ENCODE measurements at places on chromosomes 5 and 9.

DNA sequence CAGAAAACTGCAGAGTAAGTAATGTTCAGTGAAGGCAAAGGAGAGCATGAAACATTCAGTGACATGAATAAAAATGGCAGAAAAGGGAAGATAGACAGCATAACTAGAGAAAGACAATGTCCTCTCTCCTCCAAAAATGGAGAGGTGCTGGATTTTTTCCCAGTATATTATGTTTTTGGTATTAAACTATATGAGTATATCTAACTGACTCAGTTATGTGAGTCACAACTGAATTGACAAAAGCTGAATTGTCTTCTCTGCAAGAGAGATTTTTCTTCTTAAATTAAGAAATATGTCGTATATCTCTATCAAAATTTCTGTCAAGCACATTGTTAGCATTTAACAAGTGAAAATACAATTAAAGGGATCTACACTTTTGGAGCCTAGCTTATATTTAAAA is 375.1 kb downstream of the CHSY3 start:
- DNase-seq = no peak

GRCh38 chr5:179141867-179142266 is 81.7 kb downstream of the ZNF354C start:
- DNase-seq = no peak

- no peak for DNase-seq
Measured at GRCh38 chr5:39190311-39191102, 28.9 kb downstream of the FYB1 start.

GRCh38 chr9:116209414-116210116 is 56.0 kb downstream of the PAPPA start:
- no peak for DNase-seq

GRCh38 chr9:116450378-116451139 is 236.5 kb upstream of the TRIM32 start:
- DNase-seq = no peak

DNA sequence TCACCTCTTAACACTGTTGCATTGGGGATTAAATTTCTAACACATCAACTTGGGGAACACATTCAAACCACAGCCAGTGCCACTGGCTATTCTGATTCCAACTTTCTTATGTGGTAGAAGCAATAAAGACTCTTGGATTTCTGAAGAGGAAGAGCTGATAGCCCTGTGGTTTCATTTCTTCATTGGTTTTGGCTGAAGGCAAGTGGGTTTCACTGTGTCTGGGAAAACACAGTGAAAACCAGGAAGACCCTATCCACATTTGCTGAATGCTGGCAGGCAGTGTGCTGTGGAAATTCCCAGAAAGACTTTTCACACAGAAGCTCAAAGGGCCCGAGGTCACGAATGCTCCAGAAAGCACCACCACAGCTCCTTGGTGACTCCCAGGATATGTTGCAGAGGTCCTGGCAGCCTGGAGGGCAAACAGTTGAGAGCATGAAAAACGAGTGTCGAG is 67.1 kb downstream of the DAPK1 start:
- no peak for DNase-seq

DNA sequence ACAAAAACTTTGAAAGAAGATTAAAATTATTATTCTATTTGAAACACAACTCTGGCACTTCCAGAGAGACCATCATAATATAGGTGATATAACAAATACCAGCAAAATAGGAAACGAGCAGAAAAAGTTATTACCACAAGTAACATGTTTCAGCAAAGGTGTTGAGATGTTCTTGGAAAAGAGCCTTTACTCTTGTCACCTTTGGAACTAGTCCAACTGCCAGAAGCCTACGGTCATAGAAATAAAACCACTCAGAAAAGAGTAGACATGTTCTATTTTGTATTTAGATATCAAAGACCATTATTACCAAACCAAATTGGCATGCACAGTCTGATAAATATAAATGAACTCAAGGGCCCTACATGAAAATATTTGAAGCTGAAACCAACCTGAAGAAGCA is 145.0 kb upstream of the DMAC1 start:
- DNase-seq = no peak

DNA sequence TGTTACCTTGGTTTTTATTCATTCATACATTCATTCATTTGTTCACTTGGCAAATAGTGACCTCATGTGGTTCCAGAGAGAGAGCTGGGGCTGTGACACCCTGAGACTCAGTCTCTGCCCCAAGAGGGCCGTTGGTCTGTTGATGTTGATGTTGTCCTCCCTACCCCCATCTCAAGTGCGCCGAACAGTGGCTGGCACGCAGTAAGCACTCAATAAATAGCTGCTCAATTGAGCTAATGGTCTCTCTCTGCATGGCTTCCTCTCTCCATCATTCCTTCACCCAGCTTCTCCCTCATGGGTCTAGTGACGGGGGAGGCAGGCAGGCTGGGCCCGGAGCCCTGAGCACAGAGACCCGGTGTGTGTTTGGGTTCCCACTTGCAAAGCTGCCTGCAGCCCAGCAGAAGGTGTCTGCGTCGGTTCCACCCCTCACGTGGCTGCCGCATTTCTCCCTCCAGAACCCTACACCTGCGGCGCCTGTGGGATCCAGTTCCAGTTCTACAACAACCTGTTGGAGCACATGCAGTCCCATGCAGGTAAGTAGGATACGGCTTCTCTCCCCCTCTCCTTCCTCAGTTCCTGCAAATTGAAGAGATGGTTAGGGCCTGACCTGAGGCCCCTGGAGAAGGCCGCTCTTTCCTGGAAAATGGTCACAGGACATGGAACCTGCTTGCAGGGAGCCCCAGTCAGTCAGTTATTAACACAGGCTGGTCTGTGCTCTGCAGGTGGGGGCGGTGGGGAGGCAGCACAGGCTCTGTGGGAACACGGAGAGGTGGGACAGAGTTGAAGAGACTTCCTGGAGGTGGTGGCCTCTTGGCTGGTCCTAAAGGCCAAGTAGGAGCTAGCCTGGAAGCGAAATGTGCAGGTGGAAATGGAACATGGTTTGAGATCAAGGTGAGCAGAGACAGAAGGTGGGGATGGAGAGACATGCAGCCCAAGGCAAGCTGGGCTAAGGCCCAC is 42.0 kb downstream of the AMBP start:
- DNase-seq = no peak

- no peak for DNase-seq
Measured at GRCh38 chr5:80246001-80246758, 9.7 kb downstream of the SERINC5 start.

DNA sequence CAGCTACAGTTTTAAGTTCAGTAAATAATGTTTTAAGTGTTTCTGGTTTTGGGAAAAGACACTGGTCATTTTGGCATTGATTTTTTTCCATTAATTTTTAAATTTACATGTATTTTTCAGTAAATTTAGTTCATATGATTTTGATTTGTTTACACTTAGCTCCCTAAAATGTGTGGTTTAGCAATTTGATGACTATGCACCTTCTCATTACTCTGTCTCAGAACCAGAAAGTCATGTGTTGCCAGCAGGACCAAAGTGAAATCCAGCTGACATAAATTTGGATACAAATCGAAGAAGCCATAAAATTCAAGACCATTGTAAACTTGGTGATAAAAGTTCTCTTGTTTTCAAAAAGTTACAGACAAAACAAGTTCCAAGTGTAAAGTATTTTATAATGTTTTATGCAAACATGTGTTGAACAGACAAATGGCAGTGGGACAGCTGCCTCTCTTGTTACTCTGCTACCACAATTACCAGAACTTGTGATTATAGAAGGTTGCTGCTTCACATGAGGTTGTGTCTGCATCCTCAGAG is 354.8 kb downstream of the NR2F1-AS1 start:
- DNase-seq = no peak

- DNase-seq = no peak
Measured at GRCh38 chr9:98329281-98329680, 73.8 kb upstream of the TBC1D2 start.

DNA sequence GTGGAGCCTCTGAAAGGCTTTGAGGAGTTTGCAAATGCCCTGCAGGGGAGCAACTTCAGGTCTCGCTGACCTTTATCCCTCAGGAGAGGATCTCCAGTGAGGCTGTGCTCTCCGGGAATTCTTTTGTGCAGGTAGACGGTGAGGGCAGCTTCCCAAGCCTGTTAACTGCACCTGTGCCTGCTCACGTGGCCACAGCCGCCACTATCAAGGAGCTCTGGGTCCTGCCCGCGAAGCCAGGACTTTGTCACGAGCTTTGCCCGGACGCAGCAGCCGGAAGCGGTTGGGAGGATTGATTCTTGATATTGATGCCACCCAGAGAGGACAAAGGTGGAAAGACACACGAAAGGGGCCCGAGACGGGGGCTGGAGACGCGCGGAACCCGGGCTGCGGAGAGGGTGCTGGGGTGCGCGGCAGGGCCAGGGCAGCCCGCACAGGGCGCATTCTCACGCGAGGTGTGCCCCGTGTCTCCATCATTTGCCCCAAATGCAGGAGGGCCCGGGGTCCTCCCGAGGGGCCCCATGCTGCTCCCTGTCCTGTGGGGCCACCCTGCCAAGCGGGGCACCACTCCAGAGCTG is 18.2 kb downstream of the SLC9A3 start:
- no peak for DNase-seq

GRCh38 chr9:111860443-111860842 is 36.2 kb upstream of the UGCG start:
- DNase-seq = no peak

- no peak for DNase-seq
Measured at GRCh38 chr5:43996221-43996620, 393.0 kb downstream of the FGF10 start.

- DNase-seq = no peak
Measured at GRCh38 chr9:82412586-82413305, 424.2 kb downstream of the SPATA31D1 start.

GRCh38 chr9:96420468-96421219 is 2.5 kb upstream of the ZNF367 start:
- no peak for DNase-seq

DNA sequence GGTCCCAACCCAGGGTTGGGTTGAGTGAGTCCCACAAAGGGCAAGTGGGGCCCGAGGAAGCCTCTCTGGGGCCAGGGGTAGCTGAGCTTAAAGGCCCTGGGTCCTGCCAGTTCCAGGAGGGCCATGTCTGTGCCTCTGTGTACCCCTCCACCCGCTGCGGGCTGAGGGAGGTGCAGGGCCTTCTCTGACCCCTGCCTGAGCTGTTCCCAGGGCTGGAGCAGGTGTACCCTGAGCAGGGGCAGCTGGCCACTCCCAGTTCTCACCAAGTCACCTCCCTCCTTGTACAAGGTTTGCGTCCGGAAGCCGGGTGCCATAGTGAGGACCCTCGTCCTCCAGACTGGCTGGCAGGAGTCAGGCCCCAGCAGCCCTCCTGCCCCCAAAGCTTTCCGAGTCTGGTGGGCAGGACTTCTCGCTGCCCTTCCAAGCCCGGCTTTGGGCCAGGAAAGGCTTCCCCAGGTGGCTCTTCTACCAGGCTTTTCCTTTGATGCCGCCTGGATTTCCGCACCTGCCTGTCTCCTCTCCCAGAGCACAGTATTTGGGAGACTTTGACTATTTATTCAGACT is 9.2 kb upstream of the ENDOG start:
- no peak for DNase-seq

GRCh38 chr5:14778792-14779070 is 92.8 kb downstream of the ANKH start:
- no peak for DNase-seq

DNA sequence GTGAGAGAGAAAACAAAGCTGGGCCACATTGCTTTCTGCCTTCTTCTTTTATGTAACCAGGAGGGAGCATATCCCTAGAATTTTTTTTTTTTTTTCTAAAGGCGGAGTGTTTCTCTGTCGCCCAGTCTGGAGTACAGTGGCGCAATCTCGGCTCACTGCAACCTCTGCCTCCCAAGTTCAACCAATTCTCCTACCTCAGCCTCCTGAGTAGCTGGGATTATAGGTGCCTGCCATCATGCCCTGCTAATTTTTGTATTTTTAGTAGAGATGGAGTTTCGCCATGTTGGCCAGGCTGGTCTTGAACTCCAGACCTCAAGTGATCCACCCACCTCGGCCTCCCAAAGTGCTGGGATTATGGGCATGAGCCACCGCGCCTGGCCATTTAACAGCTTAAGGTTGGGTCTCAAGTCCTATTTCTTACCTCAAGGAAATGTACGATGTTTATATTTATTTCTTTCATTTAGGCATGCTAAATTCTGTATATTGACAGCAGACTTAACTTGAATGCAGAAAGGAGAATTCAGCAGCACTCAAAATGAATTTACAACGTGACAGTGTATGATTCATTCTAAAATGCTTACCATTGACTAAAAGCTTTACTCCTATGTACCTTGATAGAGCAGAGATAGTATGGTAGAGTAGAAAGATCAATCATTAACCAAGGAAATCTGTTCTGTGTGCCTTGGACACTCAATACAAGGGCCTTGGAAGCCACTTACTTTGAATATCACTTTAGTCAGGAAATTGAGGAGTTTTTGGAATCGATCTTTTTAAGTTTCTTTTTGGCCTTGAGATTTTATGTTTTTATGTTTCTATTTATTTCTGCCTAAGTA is 100.9 kb downstream of the F2RL2 start:
- no peak for DNase-seq

DNA sequence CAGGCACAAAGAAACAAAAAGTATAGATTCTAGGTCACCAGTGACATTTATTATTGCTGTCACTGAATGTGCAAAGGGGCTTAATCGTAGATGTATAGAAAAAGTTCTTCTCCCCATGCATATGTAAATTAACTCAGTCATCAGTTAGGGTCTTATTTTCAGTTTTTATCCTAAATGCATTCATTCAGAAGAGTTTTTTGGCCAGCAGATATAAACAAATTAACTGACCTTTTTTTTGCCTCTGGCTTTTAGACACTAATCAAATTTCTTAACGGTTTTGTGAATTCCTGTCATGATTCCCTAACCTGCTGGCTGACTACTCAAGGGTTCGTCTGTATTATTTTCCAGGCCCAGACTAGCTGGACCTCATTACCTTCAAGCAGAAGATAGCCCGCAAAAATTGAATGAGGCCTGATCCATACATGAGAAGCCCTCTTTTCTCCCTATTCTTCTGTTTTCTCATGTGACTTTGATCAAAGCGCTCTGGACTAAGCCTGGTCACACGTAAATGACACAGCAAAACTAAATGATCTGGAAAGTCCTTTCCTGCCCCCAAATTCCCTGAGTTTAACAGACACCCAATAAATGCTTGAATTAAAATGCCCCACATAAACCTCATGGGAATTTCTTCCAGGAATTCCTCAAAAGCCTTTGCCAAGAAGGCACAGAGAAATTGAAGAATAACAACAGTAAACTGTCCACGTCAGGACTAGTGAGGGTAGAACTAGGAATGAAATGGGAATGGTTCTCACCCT is 83.7 kb downstream of the MYO10 start:
- DNase-seq = no peak

DNA sequence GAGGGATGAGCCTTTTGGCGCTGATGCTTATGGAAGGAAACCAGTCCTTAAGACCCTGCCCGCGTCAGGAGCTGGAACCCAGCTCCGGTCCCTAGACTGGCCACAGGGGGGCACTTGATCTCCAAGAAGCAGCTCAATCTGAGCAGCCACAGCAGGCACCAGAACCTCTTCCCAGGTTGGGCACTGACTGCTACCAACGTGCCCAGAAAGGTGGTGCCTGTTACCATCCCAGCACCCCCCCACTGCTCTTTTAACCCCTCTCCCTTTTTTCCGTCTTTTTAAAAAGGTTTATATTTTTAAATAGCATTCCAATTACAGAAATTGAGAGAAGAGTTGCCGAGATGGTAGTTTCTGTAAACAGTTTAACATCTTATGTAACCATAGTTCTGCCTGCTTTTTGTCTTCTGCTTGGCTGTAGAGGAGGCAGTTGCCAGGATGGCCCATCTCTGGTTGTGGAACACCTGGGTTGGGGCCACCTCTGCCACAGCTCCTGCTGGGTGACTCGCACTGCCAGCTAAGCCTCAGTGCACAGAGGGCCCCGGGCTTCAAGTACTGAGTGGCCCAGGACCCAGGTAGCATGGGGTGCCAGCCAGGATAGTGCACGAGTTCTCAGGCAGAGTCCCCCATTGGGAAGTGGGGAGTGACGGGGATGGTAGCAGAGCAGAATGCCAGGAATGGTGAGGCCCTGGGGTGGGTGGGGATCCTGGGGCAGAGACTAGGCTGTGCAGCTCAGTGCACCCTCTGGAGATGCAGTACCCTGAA is 62.8 kb downstream of the PFDN1 start:
- DNase-seq = peak; percentile 12

Data from stimulated activated CD8-positive, alpha-beta memory T cell treated with anti-CD3 and anti-CD28 coated beads, Interleukin-7, amount 100 ng/mL, for 1 hour (primary cell).